ENCODE measurements at places on chromosomes 6 and 20. TPM values are rescaled to one million over a fixed set of nuclear protein-coding genes. Genes with fewer than 3 reads are reported as not detected.

DNA sequence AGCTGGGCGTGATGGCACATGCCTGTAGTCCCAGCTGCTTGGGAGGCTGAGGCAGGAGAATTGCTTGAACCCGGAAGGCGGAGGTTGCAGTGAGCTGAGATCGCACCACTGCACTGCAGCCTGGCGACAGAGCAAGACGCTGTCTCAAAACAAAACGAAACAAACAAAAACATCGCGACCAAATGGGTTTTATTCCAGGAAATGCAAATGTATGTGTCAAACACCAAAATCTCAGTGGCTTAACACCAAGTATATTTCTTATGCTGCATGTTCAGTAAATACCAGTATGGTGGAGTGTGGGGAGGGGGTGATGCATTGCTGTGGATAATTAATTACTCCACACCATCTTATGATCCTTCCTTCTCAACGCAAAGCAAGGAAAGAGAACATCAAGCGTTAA lies 28.1 kb downstream of the ACTR5 start:
- no peak for DNase-seq

DNA sequence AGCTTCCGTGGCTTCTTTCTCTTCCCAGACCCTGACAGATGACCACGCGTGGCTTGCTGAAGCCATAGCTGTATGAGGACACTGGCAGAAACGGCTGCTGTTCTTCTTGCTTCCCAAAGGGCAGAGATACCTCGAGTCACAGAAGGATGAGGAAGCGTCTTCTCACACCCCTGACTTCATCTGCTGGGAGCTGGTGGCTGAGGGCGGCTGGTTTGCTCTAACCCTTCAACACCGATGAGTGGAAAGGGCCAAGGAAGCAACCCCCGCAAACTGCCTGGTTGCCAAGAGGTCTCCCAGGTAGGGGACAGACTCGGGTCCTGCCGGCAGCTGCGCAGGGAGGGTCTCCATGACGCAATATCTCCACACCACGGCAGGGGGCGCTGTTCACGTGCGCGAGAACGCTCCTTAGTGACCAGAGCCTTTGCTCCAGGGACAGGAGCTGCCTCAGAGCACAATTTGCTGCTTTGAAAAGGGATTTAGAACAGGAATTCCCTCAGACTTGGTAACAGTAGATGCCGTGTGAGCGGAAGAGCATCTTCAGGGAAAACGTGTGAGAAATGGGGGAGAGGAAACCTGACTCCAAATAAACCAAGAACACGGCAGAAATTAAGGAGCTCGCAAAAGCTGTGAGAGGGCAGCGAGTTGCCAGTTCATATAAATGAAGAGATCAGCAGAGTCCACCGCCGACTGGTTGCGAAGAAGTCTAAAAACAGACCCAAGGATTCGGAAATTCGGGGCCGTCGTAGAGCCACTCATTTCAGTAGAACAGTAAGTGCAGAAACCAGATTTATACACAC lies 80.2 kb downstream of the ERMARD start:
- peak; percentile 69 for DNase-seq

DNA sequence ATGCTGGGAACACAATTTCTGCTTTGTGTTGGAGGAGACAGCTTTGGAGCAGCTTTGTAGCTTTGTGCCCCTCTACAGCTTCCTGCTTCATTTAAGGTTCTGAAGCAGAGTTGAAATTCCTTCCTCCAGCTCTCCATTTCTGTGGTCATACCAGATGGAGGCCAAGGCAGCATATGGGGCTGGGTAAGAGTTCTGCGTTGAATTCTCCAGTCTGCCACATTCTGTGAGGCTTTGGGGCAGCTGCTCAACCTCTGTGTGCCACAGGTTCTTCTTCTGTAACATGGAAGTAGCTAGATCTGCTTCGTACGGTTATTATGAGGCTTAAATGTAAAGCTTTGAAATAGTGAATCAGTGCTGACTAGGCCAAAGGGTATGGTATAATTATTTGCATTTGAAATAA lies 2.9 kb upstream of the TRIM26 start:
- DNase-seq, result no peak

DNA sequence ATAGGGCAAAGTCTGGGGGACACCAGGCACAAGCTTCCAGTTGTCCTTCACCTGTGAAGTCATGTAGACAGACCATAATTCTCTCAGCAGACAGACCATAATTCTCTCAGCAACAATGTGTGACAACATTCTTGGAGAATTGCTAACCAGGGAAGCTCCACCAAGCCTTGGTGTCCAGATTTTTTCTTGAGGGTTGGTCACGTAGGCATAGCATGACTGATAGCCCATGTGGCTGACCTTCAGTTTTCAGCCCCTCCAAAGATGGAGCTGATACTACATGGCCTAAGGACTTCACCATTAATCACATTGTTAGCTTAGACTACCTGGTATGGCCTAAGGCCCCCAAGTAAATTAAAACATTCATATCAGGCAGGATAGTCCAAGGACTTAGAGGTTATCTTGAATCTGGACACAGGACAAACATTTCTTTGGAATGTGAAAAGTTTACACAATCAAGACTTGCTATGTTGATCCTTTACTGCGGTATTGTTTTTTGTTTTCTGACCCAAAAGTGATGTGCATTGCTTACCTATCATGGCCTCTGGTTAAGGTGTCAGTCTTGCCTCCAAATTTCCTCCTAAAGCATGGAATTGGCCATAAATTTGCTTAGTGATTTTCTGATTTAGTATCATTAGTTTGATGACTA lies 76.9 kb downstream of the CEP57L1 start:
- DNase-seq, result no peak

GRCh38 chr6:12022953-12023388 lies 10.9 kb downstream of the HIVEP1 start:
- DNase-seq, result no peak

Gene C20orf144
- total RNA-seq, result 0.17 TPM

Gene ADGRF4
- total RNA-seq, result not detected

- no peak for DNase-seq
Measured at GRCh38 chr6:79670789-79671188, 39.7 kb downstream of the SH3BGRL2 start.

Gene RSPH4A
- total RNA-seq, result 1.3 TPM

DNA sequence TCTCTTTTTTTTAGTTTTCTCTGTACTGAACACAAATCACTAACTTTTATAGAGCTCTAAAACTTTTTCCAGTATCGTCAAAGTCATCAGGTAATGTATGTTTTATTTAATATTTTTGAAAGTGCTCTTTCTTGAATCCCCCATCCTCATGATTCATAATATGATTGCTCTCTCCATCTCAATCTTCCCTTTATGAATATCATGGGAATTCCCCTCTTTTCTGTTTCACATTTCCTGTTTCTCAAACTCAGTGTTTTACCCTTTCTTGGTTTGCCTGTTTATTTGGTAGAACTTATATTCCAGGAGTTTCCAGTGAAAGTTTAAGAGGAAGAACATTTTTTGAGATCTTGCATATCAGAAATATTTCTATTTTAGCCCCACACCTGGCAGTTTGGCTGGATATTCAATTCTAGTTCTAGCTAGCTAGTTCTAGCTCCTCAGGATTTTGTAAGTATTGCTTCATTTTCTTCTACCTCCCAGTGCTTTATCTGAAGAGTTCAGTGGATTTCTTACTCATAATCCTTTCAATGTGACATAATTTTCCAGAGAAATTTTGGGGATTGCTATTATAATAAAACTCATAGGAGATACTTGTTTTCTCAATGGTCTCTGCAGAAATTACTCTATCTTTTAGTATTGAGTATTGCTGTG lies 6.1 kb upstream of the C6orf58 start:
- DNase-seq, result no peak

Data from naive thymus-derived CD4-positive, alpha-beta T cell (primary cell).